ENCODE measurements at places on chromosomes 5 and 9.

- DNase-seq = no peak
These were observed 16.4 kb upstream of the FBP1 start for GRCh38 chr9:94655739-94656138.

- DNase-seq = no peak
These were observed 297.5 kb upstream of the GRIN3A start for GRCh38 chr9:102035929-102036328.

DNA sequence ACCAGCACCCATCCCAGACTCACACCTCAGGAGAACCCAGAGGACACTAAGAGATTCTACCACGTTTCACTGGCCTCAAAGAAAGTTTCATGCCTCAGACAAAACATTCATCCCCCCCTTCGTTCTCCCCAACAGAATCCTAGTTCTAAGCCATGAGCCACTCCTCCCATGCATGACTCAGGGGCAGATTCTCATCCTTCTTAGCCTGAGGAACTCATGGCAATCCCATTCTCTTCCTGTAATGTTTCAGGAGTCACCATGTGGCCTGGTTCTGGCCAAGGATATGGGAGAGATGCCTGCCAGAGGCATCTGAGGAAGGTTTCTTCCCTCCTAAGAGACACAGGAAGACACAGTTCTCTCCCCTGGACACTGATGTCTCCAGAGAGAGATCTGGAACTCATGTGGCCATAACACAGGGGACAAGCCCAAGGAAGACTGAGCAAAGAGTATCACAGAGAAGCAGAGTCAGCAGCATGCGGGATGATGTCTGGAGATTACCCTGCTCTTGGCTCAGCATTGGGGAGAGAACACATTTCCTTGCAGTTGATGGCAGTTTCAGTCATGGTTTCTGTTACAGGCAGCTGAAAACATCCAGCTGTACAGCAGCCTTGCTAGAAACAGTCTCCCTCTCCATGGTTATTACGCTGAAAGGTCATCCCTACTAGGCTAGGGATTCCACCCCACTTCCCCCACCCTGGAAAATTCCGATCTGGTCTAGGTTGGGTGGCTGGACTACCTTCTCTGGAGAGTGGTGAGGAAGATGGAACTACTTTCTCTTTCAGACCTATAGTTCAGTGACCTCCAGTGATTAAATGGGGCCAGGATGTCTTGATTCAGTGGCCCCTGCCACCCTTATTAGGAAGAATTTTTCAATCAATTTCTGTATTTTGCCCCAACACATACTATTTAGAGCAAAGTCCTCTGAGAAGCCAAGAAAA lies 115.4 kb downstream of the ZNF608 start:
- no peak for DNase-seq

GRCh38 chr9:116687754-116688135 lies 640 bp downstream of the TRIM32 start:
- no peak for DNase-seq

GRCh38 chr9:137535120-137535428 lies 15.1 kb downstream of the PNPLA7 start:
- DNase-seq = no peak

GRCh38 chr9:134403682-134404301 lies 77.5 kb downstream of the RXRA start:
- peak; percentile 43 for DNase-seq

DNA sequence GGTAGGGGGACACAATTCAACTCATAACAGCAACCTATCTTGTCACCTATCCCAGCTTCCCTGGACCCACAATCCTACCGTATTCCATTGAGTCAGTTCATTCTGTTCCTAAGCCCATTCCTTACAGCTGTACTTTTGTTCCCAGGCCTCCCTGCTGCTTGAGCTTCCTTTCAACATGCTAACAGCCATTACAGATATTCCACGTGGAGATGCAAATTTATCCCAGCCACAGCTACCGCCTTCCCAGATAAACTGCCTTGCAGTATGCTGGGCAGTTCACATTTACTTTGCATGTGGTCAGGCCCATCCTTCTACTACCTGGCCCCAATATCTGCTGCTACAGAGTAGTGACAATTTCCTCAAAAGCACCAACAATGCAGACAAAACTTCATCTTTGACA lies 23.0 kb downstream of the RIGI start:
- no peak for DNase-seq

- DNase-seq = no peak
These were observed 43.4 kb upstream of the EXOC3 start for GRCh38 chr5:399296-400281.

GRCh38 chr5:120103495-120103894 lies 360.6 kb upstream of the PRR16 start:
- DNase-seq = no peak

GRCh38 chr5:15501091-15501791 lies 1.3 kb downstream of the FBXL7 start:
- no peak for DNase-seq

DNA sequence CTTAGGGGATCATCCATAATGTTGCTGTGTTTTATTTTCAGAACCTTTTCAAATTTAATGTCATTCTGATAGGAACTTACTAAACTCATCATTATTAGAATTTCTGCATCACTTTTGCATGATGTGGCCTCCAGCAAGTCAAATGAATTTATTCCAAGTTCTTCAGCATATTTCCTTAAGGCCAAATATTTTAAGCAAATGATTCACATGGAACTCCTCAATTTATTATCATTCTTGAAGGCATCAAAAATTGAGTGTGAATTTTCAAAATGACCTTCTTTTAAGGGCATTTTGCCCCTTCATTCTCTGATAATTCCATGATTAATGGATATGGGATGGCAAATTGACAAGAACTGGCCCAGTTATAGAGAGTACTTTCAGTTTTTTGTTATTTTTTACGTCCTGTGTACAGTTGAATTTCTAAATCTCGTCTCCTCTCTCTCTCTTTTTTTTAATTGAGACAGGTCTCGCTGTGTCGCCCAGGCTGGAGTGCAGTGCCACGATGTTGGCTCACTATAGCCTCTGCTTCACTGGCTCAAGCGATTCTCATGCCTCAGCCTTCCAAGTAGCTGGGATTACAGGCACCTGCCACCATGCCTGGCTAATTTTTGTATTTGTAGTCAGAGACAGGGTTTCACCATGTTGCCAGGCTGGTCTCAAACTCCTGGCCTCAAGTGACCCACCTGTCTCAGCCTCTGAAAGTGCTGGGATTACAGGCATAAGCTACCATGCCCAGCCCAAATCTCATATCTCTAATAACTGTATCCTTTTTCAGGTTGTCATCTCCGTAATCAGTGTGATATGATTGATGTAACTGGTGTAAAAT lies 29.1 kb downstream of the GPR21 start:
- DNase-seq = no peak

DNA sequence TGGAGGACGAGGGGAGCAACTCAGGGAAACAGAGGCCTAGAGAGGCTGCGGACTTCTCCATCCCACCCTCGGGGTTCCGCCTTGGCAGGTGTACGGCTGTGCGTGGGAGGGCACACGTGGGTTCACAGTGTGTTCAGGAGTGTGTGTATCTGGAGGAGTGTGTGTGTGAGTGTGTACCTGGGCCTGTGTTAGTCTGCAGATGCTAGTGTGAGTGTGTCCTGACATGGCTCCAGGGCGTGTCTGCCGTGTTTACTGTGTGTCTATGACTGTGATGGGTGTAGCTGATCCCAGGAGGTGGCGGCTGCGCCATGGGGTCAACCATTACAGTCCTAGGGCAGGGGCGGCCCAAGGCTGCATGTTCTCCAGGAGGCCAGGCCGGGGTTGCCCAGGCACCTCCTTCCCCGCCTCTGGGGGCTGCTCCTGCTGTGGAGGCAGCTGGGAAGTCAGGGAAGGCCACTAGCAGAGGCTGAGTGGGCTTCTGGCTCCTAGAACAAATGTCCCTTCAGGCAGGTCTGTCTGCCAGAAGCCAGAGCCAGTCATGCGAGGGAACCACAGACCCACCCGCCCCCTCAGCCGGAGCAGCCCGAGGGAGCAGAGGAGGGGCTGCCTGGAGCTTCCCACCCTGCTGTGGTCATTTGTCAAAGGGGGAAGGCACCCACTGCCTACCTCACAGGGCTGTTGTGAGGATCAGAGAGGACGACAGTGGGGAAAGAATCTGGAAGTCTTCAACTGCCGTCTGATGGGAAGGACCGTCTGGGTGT lies 21.4 kb downstream of the CRB2 start:
- DNase-seq = no peak

- no peak for DNase-seq
These were observed 104.2 kb upstream of the IER5L start for GRCh38 chr9:129282272-129282671.

- DNase-seq = peak; percentile 37
These were observed 59.4 kb upstream of the TNFSF8 start for GRCh38 chr9:114989600-114990410.

DNA sequence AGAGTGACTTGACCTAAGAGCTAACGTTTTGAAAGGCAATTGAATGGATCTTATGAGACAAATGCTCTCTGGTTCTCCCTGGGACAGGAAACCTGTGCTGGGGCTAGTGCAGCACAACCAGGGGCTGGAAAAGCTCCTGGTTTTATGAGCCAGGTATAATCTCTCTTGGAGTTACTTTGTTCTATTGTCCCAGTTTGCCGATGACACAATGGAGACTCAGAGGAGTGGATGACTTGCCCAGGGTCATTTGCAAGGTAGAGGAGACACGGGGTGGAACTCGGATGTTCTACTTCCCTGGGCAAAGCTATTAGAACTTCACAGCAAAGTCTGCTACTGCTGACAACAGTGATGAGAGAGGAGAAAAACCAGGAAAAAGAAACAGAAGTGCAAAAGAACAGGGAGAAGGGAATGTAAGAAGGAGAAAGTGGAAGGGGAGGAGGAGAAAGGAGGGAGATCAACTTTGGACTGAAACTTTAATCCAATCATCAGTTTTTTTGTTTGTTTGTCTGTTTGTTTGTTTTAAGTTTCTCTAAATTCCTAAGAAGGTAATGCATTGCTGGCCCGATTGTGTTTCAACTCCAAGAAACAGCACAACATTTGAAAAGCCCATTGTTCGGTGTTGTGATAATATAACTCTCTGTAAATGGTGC lies 7.4 kb upstream of the GSN start:
- no peak for DNase-seq

Measured in central memory CD4-positive, alpha-beta T cell (primary cell).